ENCODE measurements at places on chromosomes 2 and 18. TPM values are rescaled to one million over a fixed set of nuclear protein-coding genes. Genes with fewer than 3 reads are reported as not detected.

The PROM2 gene
- total RNA-seq, result 0.23 TPM

The TRIM43 gene
- not detected for total RNA-seq

The ACVR1C gene
- 1.6 TPM for total RNA-seq

The LANCL1 gene
- 43.3 TPM for total RNA-seq

The LTBP1 gene
- total RNA-seq, result 0.26 TPM

The ACTR2 gene
- total RNA-seq, result 388 TPM

The ANKRD23 gene
- total RNA-seq, result 5.3 TPM

The DSG4 gene
- total RNA-seq, result not detected

The SLC1A4 gene
- 15.7 TPM for total RNA-seq

The PDE1A gene
- not detected for total RNA-seq

The ADAM23 gene
- 1.3 TPM for total RNA-seq

The OSR1 gene
- not detected for total RNA-seq

The RAB17 gene
- total RNA-seq, result 0.30 TPM

The TDRD15 gene
- total RNA-seq, result not detected

The CNRIP1 gene
- not detected for total RNA-seq

The SFT2D3 gene
- total RNA-seq, result 2.8 TPM

The CPO gene
- total RNA-seq, result not detected

The GBX2 gene
- not detected for total RNA-seq

The SPR gene
- 9.8 TPM for total RNA-seq

The RPRM gene
- total RNA-seq, result not detected

The PELI1 gene
- total RNA-seq, result 29.7 TPM

The CIAO1 gene
- 72.1 TPM for total RNA-seq

The ERBB4 gene
- total RNA-seq, result not detected

The KLHL29 gene
- total RNA-seq, result 2.0 TPM

The PKDCC gene
- not detected for total RNA-seq

The CXCR2 gene
- total RNA-seq, result 0.32 TPM

The GPR55 gene
- total RNA-seq, result 4.0 TPM

The FKBP7 gene
- 3.4 TPM for total RNA-seq

The IL36G gene
- not detected for total RNA-seq

The LYG2 gene
- total RNA-seq, result not detected

The CCDC74A gene
- 3.5 TPM for total RNA-seq

The LINC00305 gene
- not detected for total RNA-seq

The AQP12A gene
- not detected for total RNA-seq

The EVA1A gene
- total RNA-seq, result not detected

The IL1A gene
- total RNA-seq, result 6.6 TPM

The NYAP2 gene
- not detected for total RNA-seq

The TRIB2 gene
- total RNA-seq, result 2.7 TPM

The RSAD2 gene
- total RNA-seq, result 10.2 TPM

The CYRIA gene
- 2.5 TPM for total RNA-seq

The PDCD1 gene
- total RNA-seq, result 37.2 TPM

The CAPN14 gene
- total RNA-seq, result 0.51 TPM

The SEPTIN10 gene
- total RNA-seq, result 6.3 TPM

The GFPT1 gene
- 31.0 TPM for total RNA-seq

The RGPD8 gene
- total RNA-seq, result 7.8 TPM

The ALKAL2 gene
- not detected for total RNA-seq

The ALPP gene
- total RNA-seq, result not detected

The NDUFAF7 gene
- 20.8 TPM for total RNA-seq

The ARL4C gene
- total RNA-seq, result 32.8 TPM

The NR4A2 gene
- total RNA-seq, result 19.1 TPM

The AMER3 gene
- not detected for total RNA-seq

The STK39 gene
- 42.1 TPM for total RNA-seq

The CD207 gene
- not detected for total RNA-seq

All from activated CD4-positive, alpha-beta T cell treated with anti-CD3 and anti-CD28 coated beads for 36 hours (primary cell).